ENCODE measurements at places on chromosomes 13 and 19.

DNA sequence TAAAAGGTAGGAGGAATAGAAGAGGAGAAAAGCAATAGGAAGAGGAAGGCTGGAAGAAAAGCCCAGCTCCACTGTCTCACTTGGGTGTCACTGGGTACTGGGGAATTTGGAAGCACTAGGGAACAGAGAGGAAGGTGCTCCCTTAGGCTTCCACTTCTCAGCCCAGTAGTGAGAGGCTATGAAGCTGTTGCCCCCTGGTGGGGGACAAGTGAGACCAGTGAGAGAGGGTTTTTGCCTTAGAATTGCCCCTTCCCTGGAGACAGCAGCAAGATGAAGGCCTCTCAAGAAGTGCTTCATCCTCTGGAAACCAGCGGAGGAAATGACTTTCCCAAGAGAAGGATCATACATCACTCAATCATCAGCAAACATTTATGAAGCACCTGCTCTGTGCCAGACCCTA is 4.7 kb upstream of the ZNF606 start:
- no peak for DNase-seq

DNA sequence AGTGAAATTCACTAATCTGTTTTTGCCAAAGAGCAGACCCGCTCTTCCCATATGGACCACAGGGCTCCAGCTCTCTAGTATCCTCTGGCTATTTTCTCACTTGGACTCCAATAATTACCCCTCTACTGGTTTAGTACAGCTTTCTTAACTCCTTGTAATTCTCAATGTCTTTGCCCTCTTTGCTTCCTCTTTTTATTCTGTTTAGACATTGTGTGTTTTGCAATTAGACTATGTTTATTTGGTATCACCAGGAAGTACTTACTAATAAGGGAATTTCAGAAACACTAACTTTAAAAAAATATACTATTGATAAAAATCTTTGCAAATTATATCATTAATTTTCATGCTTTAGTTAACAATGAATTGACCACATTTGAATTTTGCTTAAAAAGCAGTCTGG is 111.6 kb upstream of the OBI1 start:
- DNase-seq: no peak

DNA sequence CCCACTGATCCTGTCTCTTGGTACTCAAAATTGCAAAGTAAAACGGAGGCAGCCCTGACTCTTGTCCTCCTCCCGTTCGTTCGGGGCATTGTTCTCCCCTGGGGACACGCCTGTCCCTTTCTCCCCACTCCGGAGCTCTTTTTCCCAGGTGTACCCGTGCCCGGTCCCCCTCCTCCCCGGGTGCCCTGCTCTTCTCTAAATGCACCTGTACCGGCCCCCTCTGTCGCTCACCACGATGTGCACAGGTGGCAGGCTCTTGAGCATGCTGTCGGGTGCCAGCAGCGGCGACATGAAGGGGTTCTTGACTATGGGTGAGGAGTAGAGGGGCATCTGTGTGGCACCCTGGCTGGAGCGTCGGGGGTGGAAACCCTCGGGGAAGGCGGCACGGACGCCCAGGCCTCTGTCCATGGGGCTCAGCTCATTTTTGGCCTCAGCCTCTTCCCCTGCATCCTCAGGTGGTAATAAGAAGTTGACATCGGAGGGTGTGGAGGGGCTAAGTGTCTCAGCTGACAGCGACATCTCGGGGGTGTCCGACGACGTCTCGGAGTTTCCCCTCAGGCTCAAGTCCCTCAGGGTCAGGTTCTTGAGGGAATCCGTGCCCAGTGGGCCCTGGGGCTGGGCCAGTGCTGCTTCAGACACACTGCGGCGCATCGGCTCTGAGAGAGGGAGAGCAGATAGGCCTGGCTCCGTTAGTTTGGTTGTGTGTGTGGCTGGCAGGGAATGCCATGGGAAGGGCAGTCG is 12.4 kb upstream of the CNFN start:
- peak; percentile 80 for DNase-seq

- DNase-seq: no peak
Measured at GRCh38 chr13:39521701-39522100, 81.3 kb downstream of the LHFPL6 start.

DNA sequence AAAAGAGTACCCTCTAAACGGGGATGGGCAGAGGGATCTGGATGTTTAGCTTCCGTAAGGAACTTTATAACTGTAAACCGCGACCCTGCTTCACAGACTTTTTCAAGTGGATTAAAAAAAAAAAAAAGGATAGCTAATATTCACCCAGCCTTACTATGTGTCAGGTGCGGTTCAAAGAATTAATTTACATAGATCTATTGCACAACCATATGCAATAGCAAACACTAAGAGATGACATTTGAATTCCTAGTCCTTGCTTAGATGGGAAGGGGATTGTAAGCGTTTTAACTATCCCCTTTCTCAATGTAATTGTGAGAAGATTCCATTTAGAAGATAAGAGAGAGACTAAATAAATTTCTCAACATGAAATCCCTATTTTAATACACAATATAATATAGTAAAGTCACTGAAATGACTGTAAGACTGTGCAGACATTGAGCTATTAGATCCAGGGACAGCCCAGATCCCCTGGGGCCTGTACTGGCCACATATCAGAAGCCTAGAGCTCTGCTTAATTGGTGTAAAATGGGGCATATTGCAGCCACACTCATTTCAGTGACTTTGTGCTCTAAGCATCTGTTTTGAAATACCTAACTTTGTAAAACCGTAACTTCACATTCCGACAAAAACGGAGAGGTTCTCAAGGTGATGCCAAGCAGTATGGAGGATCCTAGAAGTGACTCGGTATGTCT is 13.6 kb downstream of the LATS2 start:
- DNase-seq: no peak

DNA sequence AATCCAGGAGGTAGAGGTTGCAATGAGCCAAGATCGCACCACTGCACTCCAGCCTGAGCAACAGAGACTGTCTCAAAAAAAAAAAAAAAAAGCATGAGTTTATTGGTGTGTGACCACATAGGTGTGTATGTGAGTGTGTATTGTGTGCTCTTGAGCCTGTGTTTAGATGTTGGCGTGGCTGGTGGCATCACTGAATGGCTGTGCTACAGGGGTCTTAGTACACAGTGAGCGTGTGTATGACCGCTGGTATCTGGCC is 2.5 kb downstream of the SLC1A5 start:
- peak; percentile 94 for DNase-seq

DNA sequence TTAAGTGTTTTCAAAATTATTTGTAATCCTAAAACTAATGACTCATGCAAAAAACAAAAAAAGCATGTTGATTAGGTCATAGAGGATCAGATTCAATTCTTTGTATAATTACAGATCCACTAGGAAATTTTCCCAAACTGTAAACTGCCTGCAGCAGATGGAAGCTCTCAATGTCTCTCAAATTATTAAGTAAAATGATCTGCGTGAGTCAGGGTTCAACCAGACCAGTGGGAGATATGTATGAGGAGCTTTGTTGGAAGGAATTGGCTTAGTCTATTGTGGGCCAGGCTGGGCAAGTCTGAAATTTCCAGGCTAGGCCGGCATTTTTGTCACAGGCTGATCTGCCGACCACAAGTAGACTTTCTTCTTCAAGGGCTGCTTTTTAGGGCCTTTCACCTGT is 14.4 kb upstream of the SACS start:
- no peak for DNase-seq

GRCh38 chr13:50512474-50513299 is 330.8 kb downstream of the DLEU7 start:
- peak; percentile 77 for DNase-seq

GRCh38 chr19:1214862-1215731 is 9.5 kb downstream of the STK11 start:
- peak; percentile 92 for DNase-seq

GRCh38 chr19:48997972-48998371 is 4.3 kb downstream of the RUVBL2 start:
- peak; percentile 93 for DNase-seq

GRCh38 chr13:52393572-52394357 is 12.2 kb downstream of the THSD1 start:
- DNase-seq: peak; percentile 68

DNA sequence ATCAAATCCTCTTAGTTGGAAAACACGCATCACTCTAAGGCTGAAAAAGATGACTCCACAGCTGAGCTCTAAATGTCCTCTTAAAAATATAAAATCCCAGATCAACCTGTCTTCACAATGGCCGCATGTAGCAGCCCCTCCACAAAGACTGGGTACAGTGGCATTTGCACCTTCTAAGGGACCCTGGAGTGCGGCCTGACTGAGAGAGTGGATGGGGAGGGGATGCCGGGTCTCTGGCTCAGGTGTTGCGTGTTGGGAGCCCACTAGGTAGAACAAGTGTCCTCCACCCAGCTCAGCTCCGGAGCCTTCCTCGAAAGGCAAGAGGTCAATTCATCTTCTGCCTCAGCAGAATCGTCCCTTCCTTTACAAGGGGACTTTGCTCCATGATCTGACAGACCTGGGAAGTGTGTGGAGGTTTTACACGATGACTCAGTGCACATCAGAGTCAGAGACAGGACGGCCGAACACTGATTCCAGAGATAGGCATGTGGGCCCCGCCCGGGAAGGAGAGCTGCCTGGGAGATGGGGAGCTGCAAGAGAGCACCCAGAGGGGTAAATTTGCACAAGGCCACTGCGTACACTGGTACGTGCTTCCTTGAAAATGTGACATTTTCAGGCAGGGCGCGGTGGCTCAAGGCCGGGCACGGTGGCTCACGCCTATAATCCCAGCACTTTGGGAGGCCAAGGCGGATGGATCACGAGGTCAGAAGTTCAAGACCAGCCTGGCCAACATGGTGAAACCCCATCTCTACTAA is 23.5 kb upstream of the SLC15A1 start:
- peak; percentile 97 for DNase-seq

DNA sequence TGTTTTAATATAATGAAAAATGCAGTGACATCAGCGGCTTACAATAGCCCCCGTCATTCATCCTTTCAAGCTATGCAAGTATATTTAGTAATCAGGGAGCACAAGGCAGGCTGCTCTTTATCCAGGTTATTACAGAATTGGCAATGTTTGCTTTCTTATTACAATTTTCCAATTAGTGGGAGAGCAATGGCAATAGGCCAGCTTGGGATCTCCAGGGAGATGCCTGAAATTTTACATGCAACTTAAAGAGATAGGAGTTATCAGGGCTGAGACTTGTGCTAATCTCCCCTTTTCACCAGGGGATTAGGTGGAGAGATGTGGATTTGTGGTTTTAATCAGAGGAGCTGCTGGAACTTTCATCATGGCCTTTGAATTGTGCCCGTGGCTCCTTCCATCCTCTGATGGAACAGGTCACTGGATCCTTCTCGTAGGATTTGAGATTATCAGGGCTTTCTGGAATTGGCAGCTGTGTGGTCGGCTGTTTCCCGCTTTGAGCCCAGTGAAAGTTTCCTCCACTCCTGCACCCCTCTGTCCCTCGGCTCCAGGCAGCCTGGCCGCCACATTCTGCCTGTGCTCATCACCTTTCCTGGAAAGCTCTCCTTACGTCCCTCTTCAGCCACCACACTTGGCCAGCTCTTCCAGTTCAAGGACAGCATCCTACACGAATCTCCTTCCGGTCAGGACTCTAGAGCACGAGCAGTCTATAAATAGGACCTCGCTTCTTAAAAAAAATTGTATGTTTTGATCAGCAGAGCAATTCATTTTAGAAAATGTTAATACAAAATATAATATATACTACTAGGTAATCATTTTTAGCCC is 47.0 kb downstream of the CBY2 start:
- no peak for DNase-seq

DNA sequence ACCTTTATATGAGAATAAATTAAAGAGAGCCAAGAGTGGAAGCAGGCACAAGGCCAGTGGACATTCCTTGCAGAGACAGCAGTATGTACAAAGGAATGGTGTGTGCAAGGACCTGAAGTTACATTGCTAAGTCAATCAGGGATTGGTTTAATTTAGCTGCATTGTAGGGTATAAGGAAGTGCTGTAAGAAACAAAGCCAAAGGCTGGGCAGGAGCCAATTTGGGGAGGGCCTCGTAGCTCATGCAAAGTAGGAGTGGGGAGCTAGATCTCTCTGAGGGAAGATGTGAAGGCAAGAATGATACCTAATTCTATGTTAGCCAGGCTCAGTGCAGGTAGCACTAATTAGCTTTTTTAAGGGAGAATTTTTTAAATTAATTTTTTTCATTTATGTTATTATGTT is 76.7 kb downstream of the SLAIN1 start:
- DNase-seq: no peak

DNA sequence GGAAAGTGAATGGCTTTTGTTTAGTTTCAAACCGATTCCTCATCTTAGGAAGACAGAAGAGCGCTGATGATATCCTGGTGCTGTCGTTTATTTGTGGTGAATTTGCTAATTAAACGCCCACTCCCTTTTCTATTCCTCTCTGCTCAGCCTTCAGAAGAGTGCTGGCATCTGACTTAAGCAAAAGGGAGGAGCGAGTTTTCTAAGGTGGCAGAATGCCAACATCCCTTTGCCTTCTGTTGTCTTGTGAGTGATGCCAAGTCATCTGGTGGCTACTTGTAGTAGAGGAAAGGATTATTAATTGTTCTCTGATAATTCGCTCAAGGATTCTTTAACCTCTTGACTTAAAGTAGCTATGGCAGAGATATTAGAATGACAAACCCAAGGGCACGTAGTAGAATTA is 68.1 kb downstream of the ERCC5 start:
- DNase-seq: no peak

- DNase-seq: no peak
Measured at GRCh38 chr13:77815330-77815729, 103.3 kb downstream of the EDNRB start.

- no peak for DNase-seq
Measured at GRCh38 chr13:99907627-99908026, 63.9 kb downstream of the ZIC5 start.

DNA sequence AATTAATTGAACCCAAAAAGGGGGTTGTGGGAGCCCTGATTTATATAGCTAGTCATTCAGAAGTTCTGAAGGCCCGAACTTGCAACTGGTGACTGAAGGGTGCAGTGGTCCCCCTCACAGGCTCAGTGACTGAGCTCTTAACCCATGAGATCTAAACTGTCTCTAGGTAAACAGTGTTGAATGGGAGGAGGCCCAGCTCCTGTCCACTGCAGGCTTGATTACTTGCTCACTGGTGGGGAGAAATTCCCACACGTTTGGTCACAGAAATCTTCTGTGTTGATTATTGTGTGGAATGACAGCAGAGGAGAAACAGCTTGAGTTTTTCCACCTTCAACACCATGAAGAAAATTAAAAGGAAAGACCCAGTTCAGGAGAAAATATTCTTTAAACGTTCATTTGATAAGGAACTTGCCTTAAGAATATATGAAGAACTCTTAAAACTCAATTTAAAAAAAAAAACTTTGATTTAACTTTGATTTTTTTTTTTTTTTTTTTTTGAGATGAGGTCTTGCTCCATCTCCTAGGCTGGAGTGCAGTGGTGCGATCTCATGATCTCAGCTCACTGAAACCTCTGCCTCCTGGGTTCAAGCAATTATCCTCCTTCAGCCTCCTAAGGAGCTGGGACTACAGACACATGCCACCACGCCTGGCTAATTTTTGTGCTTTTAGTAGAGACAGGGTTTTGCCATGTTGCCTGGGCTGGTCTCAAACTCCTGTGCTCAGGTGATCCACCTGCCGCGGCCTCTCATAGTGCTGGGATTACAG is 249.3 kb downstream of the UQCRFS1 start:
- no peak for DNase-seq

- no peak for DNase-seq
Measured at GRCh38 chr13:43266936-43267615, 243.7 kb downstream of the DNAJC15 start.

GRCh38 chr13:113863524-113864272 is at the start of gene GAS6:
TSS of gene GAS6 (minus strand) at chr13:113864076. CDS start at chr13:113863920, 156 bp downstream.
- DNase-seq: peak; percentile 97

Measured in osteoblast (primary cell).